Stromal cell of bone marrow (primary cell): ENCODE measurements at places on chromosomes 4 and X.

DNA sequence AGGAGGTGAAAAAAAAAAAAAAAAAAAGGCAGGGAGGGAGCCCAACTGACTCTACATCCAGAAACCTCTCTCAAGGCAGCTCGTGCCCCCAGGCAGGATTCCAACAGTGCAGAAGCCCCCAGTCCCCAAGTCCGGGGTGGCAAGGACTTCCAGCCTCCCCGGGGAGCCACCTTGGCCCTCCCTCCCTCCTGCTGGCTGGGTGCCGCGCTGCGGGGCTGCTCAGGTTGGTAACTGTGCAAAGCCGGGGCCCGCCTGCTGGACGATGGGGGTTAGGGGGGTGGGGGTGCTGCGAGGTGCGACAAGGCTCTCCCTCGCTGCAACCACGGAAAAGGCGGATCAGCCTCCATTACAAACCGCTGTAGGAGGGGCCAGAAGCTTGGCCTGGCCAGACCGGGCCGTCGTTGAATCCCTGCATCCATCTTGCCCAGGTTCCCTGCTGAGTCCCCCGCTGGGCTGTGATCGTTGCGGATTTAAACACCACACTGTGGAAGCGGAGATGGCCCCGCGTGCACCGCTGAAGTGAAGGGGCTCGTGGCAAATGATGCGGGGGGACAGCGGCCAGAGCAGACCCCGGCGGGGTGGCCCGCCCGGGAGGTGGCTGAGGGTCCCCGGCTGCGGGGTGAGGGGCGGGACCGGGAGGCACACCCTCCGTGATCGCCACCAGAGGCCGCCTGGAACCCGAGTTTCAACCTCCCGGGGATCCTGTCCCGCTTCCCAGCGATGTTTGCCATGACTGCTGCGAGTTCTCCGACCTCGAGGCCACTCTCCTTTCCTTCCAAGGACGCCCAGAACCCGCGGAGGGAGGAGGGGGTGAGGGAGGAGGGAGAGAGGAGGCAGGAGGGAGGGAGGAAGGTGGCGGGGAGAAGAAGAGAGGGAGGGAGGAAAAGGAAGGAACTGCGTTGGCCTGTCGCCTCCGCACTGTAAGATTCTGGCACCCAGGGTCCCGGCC, 58.0 kb upstream of the DDX3X start:
- peak; percentile 40 for DNase-seq

GRCh38 chrX:30278365-30278764, 30.8 kb downstream of the NR0B1 start:
- peak; percentile 56 for DNase-seq

- DNase-seq: peak; percentile 4
These were observed 1240.7 kb downstream of the C4orf33 start for GRCh38 chr4:130336585-130337217.

DNA sequence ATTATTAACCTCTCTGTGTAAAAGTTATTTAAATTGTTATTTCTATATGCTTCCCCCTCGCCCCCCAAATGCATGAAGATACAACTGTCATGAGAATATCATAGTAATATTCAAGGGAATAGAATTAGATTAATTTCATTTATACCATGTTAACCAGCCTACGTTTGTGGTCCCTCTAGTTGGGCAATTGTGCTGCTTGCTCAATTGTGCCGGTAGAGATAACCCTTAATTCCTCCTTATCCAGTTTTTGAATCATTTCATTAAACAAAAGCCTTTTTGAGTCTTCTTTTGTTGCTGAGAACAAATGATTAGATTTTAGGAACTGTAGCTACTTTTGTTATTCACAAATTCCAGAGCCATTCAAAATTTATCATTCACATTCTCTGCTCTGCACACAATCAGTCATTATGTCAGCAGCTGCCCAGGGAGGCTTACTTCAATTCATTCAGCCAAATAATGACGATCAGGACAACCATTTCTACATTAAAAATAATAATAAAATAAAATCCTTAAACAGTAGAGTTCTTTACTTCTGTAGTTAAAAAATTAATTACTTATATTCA, 98.1 kb downstream of the ADGRL3 start:
- DNase-seq: no peak

GRCh38 chr4:145625677-145626622, 6.8 kb downstream of the MMAA start:
- DNase-seq: no peak

GRCh38 chrX:20789103-20789502, 522.4 kb upstream of the RPS6KA3 start:
- no peak for DNase-seq

DNA sequence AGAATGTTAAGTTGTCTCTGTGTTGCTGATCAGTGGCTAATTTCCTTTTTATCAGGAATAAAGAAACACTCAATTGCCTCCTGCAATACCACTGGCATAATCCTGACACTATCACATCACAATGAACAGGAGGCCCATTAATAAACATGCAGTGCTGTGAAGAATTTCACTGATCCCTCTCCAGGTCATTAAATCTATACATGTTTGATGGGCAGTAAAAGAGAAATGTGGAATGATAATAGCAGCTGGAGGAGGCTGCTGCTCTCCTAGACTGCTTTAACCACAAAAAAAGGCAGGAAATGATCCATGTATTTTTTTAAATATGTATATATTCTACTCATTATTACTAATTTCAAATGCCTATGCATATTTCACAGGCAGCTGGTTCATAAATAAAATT, 202.1 kb downstream of the CENPC start:
- DNase-seq: no peak

GRCh38 chrX:130173190-130173895, 1.6 kb downstream of the RAB33A start:
- DNase-seq: peak; percentile 81

DNA sequence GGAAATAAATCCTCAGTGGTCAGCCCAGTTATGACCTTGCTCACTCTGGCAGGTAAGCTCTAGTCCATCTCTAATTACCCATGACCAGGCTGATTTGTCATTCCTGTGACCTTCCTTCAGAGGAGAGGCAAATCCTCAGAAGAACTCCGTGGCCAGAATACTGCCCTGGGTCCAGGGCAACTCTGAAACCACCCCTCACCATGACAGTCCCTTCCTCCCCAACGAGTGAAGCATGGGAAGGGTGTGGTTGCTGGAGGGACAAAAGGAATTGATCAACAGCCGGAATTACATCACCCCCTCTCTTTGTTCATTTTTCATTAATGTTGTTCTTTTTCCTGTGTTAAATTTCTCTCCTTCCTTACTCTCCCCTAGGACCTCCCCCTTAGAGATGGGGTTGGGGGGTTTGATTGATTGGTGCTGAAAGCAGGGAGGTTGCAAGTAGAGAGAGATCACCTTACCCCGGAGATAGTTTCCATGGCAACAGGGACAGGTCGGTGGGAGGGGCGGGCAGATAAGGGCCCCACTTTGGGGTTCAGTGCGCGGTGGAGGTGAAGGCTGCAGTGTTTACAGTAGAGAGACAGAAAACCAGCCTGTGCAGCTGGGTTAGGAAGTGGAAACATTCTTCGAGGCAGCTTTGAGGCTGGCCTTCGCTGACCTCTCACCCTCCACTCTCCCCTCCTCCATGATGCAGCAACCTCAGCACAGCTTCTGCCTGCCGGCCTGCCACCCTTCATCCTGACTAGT, 647.4 kb downstream of the BCOR start:
- DNase-seq: no peak

DNA sequence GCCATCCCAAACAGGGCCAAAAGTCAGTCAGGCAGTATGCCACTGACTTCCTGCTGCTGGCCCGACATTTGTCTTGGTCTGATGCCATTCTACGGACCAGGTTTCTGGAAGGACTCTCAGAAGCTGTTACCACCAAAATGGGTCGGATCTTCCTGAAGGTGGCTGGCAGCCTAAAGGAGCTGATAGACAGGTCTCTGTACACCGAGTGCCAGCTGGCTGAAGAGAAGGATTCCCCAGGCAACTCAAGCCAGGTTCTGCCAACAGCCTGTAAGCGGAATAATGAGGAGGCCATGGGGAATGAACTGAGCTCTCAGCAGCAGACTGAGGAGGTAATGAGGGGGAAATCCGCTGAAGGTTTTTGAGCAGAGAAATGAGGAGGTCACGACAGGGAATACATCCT, 95.7 kb downstream of the RTL9 start:
- DNase-seq: no peak

- no peak for DNase-seq
These were observed 25.8 kb downstream of the ADRA2C start for GRCh38 chr4:3791910-3792542.

- DNase-seq: peak; percentile 95
These were observed 347.8 kb downstream of the ANK2 start for GRCh38 chr4:113397114-113397701.

DNA sequence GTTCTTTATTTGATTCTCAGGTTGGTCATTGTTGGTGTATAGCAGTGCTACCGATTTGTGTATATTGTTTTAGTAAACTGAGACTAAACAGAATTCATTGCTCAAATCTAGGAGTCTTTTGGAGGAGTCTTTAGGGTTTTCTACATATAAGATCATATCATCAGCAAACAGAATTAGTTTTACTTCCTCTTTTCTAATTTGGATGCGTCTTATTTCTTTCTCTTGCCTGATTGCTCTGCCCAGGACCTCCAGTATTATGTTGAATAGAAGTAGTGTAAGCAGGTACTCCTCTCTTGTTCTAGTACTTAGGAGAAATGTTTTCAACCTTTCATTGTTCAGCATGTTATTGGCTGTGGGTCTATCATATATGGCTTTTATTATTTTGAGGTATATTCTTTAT, 92.6 kb downstream of the IQCM start:
- DNase-seq: no peak

GRCh38 chr4:169510617-169511016, 101.8 kb downstream of the NEK1 start:
- no peak for DNase-seq

DNA sequence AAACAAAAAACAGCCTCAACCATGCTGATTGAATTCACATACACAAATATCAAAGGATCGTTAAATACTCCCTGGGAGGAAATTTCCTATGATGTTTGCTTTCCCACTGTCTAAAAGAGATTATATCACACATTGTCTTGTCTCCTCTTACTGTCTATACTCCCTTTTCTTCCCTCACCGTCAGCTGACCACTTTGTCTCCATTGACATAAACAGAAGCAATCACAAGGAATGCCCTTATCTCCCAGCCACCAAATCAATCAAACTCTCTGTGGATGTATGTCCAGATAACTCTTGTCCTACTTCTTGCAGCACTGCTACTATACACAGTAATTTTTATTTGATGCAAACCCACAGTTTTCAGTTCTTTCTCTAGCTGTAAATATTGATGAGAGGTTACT, 12.2 kb upstream of the NUDT9 start:
- DNase-seq: no peak
